ENCODE measurements at places on chromosomes 7 and 10.

DNA sequence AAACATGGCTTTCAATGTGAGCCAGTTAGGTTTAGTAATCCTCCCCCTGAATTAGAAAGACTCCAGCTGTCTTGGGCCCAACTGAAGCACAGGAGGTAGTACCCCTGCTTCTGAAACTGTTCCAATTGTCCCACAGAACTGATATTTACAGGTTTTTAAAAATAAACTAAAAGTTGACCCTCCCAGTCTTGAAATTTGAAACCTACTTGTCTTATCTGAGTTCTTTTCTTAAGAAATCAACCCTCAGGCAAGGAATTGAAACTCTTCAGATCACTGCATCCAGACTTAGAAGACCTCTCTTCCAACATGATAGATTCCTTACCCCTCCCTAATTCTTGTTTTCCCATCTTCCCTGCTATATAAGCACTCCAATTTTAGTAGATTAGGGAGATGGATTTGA is 13.3 kb upstream of the ARHGAP21 start:
- no peak for DNase-seq

- DNase-seq, result no peak
Measured at GRCh38 chr10:86599729-86600128, 54.6 kb upstream of the OPN4 start.

GRCh38 chr7:4837803-4838625 is 23.8 kb downstream of the PAPOLB start:
- DNase-seq, result no peak

DNA sequence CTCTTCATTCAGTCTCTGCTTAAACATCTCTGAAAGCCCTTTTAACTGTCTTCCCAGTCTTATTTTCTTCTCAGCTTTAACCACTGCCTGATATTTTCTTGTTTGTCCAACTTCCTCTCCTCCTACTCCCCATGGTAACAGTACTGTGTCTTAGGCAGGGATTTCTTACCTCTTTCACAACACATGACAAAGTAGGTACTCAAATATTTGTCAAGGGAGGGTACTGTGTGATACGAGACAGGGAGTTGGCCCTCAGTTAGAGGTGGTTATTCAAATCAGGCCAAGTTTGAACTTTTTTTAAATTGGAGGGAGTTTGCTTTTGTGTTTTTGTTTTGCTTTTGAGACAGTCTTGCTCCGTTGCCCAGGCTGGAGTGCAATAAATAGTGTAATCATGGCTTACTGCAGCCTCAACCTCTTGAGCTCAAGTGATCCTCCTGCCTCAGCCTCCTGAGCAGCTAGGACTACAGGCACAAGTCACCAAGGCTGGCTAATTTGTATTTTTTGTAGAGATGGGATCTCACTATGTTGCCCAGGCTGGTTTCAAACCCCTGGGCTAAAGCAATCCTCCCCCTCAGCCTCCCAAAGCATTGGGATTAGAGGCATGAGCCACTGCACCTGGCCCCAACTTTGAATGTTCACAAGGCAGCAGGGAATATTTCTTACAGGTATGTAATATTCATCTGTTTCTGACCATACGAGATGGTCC is 2.5 kb upstream of the KPNA7 start:
- no peak for DNase-seq

DNA sequence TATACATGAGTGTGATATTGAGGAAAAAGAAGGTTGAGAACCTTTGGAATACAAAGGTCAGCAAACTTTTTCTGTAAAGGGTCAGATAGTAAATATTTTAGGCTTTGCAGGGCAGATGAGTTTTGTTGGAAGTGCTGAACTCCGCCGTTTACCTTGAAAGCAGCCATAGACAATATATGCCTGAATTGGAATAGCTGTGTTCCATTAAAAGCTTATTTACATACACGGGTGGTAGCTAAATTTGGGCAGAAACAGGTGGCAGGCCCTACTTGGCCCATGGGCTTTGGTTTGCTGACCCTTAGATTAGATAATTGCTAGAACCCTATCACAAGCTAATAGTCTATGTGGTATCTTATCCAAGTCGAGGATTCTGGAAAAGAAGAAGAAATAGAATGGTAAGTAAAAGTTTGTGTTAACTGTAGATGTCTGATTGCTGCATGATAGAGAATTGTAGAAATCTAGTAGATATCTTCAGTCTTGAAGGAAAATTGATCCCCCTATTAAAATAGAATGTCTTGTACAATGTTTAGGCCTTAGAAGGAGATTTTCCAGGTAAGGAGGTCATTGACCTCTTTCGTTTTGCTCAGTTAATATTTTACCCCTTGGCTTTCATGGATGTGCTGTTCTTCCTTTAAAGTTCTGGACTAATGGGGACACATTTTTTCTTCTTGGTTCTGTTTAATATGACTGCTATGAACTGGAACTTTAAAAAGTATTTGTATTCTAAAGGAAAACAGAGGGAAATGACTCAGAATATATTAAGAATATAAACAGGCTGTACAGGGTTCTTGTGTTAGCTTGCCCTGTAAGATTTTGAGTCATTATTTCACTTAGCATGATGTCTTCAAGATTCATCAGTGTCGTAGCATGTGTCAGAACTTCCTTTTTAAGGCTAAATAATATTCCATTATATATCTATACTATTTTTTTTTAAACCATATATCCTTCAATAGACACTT is 8.0 kb downstream of the RBM33 start:
- no peak for DNase-seq

DNA sequence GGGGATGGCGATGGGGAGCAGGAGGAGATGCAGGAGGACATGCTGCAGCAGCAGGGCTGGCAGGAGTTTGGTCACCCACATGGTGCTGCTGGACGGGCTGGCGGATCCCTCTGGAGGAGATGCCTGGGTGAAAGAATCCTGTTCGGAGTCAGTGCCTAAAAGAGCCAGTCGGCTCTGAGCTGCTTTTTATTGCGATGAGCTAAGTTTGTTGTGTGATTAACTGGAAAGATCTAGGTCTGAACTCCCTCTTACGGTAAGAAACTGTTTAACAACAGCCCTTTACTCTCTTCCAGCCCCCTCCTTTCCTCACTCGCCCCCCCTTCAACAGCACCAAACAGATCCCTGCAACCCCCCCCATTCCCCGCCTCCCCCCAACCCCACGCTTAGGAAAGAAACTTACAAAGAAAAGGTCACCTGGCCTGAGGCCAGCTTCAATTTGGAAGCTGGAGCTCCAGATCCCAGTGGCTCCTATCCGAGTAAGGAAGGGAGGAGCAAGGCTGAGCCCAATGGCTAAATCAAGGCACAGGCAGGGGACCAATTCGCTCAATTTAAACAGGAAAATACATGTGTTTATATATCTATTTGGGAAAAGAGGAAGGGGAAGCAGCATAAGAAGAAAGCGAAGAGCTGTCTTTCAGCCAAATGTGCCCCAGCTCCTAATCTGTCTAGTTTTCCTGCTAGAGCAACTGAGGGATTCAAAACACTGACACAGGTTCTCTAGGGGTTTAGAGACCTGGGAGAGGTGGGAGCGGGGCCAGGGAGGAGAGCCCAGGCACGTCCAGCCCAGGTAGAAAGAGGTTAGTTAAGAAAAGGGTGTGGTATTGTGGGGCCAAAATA is at the start of gene HGF:
Gene HGF, minus strand, starts transcription at position 157 of the 837 bp plus-strand sequence. Its CDS starts 76 bp downstream, at position 81.
- DNase-seq, result peak; percentile 1

DNA sequence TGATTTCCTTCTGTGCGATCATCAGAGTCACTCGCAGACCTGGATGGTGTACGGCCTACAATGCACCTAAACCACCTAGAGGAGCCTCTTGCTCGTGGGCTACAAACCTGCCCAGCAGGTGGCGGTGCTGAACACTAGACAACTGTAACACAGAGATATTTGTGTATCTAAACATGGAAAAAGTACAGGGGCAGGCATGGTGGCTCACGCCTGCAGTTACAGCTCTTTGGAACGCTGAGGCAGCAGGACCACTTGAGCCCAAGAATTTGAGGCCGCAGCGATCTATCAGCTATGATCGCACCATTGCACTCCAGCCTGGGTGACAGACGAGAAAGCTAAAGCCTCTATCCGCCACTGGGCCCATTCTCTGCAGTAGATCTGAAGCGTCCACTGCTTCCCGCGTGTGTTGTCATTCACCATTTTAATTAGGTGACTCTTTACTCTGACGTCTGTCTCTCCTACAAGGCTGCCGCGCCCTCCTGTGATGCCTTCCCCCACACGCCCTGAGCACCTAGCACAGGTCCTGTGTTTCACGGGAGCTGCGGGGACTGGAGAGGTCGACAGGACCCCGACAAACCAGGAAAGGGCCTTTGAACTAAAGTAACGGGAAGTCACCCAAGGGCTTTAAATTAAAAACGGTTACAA is 774 bp downstream of the TUBGCP2 start:
- peak; percentile 30 for DNase-seq

DNA sequence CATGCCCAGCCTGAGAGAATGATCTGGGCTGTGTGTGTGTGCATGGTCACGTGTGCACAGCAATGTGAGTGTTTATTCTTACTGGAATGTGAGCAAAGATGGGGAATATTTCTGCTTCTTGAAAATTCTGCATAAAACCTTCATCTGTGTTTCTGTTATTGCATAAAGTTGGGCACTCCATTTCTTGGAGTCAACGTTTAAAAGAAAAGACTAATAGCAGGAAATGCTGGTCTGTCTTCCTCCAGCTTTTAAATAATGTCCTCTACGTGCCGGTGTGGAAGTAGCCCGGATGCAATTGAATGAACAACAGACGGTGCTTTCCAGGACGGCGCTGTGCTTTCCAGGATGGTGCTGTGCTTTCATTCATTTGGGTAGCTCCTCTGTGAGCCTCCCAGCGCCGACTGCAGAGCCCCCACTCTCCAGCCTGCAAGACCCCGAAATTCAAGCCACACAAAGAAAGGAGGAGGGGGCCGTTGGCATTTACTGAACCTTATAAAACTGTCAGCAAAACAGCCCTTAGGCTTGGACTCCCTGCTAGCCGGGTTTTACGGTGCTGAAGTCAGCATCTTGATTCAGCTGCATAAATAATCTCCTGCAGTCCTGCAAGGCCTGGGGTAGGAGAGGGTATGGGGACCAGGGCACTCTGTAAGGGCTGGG is 158.2 kb upstream of the PRKCQ start:
- no peak for DNase-seq

GRCh38 chr10:13092291-13093102 is 7.5 kb upstream of the OPTN start:
- DNase-seq, result no peak

- no peak for DNase-seq
Measured at GRCh38 chr7:2276107-2276506, 34.1 kb downstream of the NUDT1 start.

DNA sequence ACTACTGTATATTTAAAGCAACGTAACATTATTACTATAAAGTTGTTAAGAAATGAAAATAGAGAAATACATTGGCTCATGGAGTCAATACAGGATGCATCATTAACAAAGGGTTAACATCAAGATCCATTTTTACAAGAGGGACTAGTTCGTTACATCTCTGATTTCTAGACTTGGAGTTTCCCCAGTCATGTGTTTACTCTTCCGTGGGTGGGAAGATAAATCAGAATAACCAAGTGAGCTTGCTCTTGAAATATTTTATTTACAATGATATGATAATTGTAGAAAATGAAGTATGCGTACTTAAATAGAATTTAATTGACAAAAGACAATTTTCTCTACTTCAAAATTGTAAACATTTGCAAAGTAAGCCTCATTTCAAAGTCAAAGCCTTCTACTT is 1.0 kb upstream of the PRKAR2B start:
- DNase-seq, result no peak

- no peak for DNase-seq
Measured at GRCh38 chr10:44424957-44425356, 40.1 kb upstream of the CXCL12 start.

GRCh38 chr7:43108255-43109011 is 4.0 kb upstream of the HECW1 start:
- no peak for DNase-seq

DNA sequence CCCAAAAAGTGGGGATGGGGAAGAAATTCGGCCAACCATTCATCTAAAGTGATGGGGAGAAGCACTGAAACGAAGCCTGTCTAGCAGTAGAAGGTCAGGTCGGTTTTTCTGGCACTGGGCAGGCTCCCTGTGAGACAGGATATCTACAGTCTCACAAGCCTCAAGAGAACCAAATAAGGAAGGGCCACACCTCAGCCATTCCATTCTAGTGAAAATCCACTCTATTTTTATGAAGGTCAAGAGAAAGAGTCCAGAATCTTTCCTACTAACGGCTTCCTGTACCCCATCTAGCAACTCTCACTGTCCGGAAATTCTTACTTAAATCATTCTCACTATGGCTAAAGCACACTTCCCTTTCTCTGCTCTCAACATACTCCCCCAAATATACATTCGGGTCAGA is 267.1 kb downstream of the PRPF18 start:
- DNase-seq, result no peak

DNA sequence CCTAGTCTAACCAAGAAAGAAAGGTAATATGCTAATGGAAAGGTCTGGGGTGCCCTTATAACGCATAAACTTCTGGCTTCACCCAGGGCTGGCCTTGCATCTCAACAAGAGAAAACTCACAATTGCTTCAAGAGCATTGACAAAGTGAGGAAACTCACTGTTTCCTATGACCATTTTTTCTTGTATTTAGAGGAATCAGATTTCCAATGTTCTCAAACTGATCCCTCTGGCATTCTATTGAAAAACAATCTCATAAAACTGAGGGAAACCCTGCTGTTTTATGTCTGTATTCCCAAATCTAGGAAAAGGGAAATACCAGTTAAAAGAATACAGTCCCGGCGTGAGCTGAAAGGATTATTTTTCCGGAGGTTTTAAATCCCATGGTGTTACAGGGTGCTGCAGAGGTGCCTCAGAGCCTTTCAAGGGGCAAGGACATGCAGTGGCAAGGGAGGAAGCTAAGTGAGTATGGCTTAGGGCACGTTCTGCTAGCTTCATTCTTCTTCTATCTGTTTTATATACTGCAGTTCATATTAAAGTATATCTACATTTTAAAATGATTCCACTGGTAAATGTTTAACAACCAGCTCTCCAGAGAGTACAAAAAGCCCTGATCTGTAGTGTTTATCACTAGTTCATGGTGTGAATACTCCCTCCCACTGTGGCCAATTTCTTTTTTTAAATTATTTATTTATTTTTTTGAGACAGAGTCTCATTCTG is 68.7 kb downstream of the CAV1 start:
- no peak for DNase-seq

DNA sequence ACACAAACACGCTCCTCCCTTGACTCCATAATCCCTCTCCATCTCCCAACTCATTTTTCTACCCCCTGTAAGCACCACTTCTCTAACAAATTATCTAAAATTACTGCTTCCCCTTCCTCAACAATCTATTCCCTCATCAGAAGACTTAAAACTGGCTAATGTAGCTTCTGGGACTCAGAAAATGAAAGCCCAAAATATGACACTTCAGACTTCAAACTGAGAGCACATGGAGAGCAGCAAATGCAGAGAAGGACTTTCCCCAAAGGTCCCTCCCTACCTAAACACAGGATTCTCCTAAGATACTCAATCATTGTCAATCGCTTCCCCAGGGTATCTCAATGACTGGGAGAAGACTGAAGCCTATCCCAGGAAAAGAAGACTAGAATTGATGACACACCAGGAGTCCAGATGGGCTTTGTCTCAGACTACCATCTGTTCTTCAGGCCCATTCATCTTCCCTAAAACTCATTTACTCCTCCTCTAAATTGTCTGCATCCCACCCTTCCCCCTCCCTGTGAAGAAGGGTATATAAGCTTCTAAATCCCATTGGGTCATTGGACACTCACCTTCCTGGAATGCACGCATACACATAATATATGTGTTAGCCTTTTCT is 39.2 kb downstream of the ST8SIA6 start:
- DNase-seq, result no peak

GRCh38 chr7:540997-541396 is 21.4 kb upstream of the PDGFA start:
- no peak for DNase-seq

GRCh38 chr7:55526770-55527169 is 45.5 kb downstream of the VOPP1 start:
- no peak for DNase-seq

- DNase-seq, result no peak
Measured at GRCh38 chr7:135748770-135749169, at the start of gene FAM180A. Gene FAM180A, minus strand, starts transcription at chr7:135748813. Its CDS starts 233 bp downstream, at chr7:135748580.
